ENCODE measurements at places on chromosomes 1 and 21. TPM values are rescaled to one million over a fixed set of nuclear protein-coding genes. Genes with fewer than 3 reads are reported as not detected.

- no peak for DNase-seq
Measured at GRCh38 chr21:27248814-27249213, 281.9 kb upstream of the ADAMTS5 start.

GRCh38 chr1:31871703-31872102, 55.9 kb upstream of the SPOCD1 start:
- DNase-seq: no peak

DNA sequence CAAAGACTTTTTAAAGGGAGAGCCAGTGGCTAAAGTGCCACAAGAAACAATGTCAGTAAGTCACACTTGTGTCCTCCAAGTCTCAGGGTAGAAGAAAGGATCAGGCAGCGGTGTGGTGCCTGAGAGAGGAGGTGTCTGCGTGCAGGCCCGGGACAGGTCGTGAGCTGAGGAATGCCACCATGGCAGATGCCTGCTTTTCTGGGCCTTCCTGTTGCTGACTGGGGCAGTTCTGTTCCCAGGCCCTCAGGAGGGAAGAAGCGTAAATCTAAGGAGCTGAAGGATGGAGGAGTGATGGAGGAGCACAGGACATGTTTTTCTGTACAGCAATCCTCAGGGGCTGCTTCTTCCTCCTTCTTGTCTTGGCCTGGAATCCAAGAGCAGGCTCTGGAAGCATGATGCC, 165.8 kb downstream of the ZBTB18 start:
- no peak for DNase-seq

DNA sequence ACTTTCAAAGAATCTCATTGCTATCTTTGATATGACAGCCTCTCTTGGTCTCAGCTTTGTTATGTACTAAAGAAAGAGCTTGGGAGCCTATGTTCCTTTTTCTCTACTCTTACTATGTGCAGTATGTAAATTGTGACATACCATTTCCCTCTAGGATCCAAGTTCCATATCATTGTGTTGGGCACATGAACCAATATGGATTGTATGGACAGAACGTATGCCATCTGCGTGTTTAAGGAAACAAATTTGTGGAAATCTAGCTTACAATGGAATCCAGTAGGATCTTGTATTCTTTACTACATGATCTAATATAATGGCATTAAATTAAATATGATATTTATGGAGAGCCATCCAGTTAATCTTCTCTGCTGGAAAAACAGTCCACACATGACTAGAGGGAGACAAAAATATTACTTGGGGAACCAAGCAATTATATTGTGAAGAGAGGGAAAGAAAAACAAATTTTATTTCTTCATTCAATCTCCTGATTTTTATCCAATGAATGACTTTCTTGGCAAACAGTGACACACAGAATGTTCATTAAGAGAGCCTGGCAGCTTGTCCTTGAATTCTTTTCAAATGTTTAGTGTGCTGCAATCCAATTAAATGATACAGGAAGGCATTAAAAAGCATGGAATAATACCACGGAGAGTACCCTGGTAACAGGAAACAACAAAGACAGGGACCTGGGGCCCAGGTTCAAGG, 106.5 kb upstream of the DAB1 start:
- DNase-seq: no peak

- DNase-seq: no peak
Measured at GRCh38 chr1:25607123-25607522, 9.5 kb upstream of the MAN1C1 start.

- no peak for DNase-seq
Measured at GRCh38 chr1:112371775-112372174, 24.2 kb upstream of the CTTNBP2NL start.

GRCh38 chr1:111489604-111490003, 13.8 kb downstream of the ADORA3 start:
- DNase-seq: no peak

DNA sequence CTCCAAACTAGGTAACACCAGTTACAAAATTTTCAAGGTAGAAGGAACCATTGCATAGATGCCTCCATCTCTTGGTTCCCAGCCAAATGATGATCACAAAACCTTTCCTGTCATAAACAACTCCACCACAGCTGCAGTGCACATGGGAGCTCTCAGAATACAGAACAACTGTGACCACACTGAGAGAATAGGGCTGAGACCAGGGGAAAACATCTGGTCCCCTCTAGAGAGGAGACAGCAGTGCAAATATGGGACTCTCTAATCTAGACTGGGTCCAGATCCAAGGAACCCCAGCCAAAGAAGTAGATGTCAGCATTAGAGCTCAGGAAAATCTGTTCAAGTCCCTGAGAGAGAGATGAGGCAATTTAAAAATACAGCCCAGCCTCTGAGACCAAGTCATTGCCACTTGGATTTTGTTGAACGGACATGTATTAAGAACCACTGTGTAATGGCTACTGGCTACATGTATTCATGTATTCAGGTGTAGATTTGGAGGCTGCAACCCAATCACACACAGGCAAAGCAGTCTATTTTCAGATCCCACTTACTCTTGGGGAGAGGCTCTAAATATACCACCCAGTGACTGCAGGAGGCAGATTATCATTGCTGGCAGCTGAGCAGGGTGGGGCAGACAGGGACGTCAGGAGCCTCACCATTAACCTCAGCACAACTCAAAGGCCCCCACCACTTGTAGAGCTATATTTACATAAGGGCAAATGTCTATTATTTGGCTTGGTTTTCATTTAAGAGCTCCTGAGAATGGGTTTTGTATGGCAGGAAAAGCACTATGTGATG, 7.6 kb upstream of the RXRG start:
- DNase-seq: no peak

DNA sequence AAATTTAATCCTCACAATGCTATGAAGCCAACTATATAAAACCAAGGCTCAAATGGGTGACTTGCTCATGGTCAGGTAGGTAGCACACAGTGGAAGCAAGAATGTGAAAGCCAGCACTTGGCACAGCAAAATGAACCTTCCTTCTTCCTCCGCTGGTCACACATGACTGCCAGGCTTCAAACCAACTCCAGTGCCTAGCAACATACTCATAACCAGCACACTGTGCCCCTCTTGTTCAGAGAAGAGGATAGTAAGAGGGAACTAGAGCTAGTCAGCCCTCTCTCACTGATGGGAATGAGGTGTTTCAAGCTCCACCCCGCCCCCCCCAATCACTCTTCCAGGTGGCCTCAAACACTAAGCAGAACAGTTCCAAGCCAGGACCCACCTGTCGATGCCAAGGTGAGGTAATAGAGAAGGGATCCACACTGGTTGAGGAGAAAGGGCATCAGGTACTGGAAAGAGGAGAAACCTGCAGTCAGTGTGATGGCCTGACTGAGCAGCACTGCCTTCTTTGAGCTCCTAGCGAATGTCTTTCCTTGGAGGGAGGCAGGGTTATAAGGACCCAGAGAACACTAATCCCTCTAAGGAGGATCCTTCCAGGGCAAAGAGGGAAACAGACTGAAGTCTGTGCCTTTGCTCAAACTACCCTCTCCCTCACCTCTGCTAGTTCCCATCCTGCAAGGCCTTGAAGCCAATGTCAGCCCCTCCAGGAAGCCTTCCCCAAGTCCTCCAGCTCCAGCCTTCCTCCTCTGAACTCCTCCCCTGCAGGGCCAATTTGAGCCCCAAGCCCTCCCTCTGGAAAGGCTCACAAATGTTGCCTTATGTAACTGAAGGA, 1.2 kb downstream of the TMEM234 start:
- no peak for DNase-seq

GRCh38 chr1:231211005-231211857, 29.8 kb upstream of the GNPAT start:
- peak; percentile 77 for DNase-seq

DNA sequence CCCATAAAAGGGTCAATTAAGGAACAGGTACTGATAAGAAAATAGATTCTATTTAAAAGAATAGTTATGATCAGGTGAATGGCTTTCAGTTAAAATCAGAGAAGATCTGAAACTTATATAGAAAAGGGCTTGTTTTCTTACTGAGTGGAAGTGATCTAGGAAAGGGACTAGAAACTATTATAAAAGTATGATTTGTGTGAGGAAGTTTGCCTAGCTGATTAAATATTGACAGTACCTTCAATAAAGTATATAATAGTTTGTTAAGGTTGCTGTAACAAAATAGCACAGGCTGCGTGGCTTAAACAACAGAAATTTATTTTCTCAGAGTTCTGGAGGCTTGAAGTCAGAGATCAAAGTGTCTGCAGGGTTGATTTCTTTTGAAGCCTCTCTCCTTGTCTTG, 5.4 kb upstream of the ALG6 start:
- no peak for DNase-seq

DNA sequence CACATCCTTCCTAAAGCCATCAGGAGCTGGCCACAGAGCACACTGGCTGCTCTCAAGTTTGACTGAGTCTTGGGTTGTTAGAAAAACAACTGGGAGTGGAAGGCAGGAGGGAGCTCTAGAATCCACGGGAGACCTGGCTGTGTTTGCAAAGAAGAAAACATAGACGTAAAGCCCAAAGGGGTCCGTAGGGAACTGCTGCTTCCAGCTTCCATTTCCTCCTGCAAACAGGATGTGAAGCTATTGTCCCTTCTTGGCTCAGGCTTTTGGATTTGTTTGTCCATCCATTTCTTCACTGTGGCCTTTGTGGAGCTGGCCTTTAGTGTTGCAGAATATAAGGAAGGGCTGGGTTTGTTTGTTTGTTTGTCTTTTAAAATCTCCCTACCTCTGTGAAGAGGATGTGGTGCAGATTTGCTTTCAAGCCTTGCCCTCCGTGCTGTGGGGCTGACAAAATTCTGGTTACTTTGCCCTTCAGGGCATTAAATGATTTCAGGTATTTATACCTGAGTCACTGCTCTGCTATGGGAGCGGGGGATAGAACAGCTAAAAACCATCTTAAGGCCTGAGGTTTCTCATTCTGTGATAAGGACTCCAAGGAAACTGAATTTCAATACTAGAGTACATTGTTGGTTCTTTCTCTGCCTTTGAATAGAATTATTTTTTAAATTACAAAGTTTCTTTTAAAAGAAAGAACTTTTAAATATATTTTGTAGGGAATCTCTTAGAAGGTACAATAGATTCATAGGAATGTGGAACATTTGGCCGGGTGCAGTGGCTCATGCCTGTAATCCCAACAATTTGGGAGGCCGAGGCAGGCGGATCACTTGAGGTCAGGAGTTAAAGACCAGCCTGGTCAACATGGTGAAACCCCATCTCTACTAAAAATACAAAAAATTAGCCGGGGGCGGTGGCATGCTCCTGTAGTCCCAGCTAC, 74.3 kb downstream of the MPZL1 start:
- no peak for DNase-seq

DNA sequence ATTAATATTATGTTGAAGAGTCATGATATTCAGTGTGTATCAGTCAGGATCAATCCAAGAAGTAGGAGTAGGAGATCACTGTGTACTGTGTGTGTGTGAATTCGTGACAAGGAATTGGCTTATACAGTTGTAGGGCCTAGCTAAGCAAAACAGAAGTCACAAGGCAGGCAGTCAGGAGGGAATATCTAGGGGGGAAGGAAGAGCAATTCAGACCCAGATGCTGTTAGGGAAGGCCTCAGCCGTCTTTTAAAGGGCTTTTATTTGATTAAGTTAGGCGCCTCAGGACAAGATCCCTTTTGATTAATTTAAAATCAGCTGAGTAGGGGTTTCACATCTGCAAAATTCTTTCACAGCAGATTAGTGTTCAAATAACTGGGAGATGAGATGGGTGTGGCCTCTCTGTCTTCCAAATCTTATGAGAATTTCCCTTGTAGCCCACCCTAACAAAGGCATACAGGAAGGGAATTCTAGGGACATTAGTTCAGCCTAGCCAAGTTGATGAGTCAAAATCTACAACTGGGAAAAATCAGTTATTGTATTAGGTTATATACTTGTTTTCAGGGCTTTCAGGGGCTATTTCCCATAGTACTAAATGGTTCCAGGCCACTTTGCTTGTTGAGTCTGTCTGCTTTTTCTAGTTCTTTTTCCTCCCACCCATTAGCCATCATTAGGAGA, 47.4 kb downstream of the ALG6 start:
- DNase-seq: no peak

DNA sequence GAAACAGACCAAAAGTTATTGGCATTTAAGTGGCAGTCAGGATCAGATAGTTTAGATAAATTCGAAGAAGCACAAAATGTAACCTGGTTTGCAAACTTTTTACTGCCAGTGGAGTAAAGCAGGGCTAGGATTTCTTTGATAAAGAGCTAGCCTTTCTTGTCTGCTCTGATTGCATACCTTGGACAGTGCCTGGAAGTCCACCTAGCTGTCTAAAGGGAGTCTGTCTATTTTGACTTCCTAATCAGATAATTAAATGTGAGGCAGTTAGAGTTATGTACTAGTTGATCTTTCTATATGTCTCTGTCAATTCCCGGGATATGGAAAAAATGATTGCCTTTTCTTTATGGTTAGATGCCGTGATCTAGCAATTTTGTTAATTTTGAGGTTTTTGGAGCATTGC, 4.1 kb downstream of the GPSM2 start:
- no peak for DNase-seq

DNA sequence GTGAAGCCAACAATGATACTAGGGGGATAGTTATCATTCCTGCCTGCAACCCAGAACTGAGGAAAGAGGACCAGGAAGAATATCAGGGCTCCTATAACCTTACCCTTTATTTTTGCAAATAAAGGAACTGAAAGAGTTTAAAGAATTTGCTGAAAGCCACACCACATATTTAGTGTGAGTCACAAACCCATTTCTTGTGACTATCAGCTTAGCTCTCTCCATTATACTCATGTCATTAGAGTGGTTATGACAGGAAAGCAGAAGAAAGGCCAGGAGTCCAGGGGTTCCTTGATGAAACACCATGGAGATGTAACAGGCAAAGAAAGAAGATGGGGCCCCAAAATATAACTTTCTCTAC, 141.1 kb upstream of the SAMSN1 start:
- DNase-seq: no peak

DNA sequence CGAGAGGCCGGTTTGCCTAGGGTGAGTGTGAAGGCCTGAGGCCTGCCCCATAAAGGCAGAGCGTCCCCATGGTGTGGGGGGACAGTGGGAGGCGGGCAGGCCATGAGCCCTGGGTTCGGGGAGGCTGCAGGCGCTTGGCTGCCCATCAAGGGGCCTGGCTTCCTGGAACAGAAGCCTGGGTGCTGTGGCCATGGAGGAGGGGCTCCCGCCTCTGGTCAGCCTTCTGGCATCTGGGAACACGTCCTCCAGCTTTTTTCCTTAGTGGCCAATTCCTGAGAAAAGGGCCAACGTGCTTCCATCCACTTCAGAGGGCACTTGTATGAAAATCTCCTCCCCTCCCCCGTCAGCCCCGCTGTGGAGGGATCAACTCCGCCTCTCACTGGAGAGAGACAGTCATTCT, 58.7 kb downstream of the PRDM16 start:
- no peak for DNase-seq

- DNase-seq: no peak
Measured at GRCh38 chr1:165905853-165906252, 78.4 kb downstream of the UCK2 start.

Gene KRTAP11-1
- polyA plus RNA-seq: not detected

Gene SLC30A2
- polyA plus RNA-seq: 4.2 TPM

Gene INPP5B
- polyA plus RNA-seq: 18.9 TPM

Gene DNAI4
- 16.6 TPM for polyA plus RNA-seq

Gene LPGAT1
- polyA plus RNA-seq: 25.6 TPM

Gene IL23R
- not detected for polyA plus RNA-seq

Data from right renal cortex interstitium (tissue), 3 donors.